ENCODE measurements at places on chromosomes 5 and 9.

DNA sequence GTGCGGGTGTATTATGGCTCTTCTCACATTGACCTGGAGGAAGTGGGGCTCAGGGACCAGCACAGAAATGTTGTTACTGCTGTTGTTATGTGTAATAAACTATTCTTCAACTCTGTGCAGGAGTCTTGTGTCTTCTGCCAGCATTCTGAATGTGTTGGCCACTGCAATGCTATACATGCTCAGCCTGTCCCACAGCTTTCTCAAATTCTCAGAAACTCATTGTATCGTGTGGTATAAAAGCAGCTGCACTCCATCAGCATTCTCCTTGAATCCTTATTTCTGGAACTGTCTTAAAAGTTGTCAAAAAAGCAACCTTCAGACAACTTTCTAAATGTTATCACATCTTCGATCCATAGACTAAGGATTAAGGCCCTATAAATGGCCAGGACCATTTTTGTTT lies 72.0 kb downstream of the ZNF474 start:
- no peak for DNase-seq

DNA sequence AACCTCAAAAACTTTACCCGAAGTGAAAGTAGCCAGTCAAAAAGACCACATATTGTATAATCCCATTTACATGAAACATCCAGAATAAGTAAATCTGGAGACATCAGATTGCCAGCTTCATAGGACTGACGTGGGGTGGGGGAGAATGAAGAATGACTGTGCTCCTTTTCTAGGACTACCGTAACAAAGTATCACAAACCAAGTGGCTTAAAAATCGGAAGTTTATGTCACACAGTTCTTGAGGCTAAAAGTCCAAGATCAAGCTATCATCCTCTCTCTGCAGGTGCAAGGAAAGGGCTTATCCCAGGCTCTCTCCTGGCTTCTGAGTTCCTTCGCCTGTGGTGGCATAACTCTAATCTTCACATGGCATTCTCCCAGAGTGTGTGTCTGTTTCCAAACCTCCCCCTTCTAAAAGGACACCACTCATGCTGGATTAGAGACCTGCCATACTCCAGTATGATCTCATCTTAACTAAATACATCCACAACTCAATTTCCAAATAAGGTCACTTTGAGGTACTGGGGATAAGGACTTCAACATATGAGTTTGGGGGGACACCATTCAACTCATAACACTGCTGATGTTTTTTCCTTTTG lies 25.5 kb downstream of the ADAM19 start:
- no peak for DNase-seq

DNA sequence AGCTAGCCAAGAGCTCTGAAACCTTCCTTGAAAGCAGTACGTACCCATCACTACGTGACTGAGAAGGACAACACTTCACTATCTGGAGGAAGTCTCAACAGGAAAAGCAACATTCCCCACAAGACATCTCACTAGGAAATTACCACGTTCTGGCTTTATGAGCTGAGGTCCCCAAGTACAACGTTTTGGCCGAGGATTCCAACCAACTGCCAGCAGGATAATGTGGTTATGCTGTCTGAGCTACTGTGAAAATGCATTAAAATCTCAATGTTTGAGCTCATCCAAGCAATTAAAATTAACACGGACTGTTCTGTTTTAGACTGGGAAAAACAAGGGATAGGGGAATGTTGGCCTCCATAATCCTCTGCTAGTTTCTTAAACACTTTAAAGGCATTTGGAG lies 16.4 kb downstream of the MED27 start:
- DNase-seq = no peak

DNA sequence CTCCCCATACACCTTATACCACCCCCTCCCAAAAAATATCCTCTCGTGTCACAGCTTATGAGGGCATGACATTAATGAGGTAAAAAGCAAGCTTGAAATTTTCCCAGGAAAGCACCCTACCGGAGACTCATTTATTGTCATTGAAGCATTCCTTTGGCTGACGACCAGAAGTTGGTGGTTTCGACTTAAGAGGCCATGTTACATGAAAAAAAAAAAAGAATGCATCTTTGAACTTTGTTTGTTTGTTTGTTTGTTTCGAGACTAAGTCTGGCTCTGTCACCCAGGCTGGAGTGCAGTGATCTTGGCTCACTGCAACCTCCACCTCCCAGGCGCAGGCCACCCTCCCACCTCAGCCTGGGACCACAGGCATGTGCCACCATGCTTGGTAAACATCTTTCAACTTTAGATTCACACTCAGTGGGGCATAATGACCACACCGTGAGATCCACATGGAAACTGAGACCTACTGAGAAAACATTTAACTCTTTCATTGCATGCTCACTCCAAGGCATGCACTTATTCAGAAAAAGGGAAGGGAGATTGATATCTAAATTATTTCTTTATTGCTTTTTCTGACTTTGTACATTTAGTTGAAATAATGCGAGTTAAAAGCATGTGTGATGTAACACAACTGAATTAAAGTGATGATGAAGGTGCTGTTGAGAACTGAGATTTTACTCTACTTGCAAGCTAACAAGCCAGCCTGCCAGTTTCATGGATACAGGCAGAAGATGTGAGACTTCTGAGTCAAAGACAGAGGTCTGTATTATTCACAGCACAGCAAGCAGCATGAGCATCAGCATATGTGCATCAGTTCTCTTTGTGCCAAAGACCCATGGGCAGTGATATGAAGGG lies 5.1 kb upstream of the RAB14 start:
- DNase-seq = no peak

DNA sequence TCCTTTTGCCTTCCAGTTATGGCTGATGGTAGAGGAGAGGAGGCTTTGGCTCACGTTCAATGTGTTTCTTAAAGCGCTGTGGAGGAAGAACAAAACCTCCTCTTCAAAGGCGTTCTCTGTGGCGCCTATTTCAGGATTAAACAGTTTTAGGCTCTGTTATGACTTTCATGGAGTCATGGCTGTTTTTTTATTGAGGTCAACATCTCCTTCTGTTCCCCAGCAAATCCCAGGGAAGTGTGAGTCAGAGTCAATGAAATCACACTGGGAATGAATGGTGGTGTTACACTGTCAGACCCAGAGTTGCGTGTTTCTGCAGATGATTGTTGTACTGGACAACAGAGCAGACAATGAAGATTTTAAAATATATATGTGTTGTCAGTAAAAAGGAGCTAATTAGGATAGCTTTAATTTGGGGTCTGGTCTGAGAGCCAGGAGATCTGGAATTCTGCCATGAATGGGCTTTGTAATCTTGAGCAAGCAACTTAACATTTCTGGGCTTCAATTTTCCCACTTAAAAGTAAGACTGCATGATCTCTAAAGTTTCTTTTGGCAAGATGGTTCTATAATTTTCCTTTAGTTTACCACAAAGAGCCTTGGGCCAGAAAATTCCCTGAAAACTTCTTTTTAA lies 240.7 kb downstream of the CSNK1G3 start:
- DNase-seq = no peak

- no peak for DNase-seq
Measured at GRCh38 chr9:128116104-128117083, 11.1 kb downstream of the PTGES2 start.

- DNase-seq = no peak
Measured at GRCh38 chr9:125821078-125821477, 73.9 kb downstream of the PBX3 start.

- DNase-seq = no peak
Measured at GRCh38 chr5:158308429-158309025, 449.6 kb upstream of the CLINT1 start.

- no peak for DNase-seq
Measured at GRCh38 chr5:132049093-132049492, 11.4 kb upstream of the IL3 start.

- no peak for DNase-seq
Measured at GRCh38 chr9:70573308-70573707, 158.9 kb upstream of the KLF9 start.

DNA sequence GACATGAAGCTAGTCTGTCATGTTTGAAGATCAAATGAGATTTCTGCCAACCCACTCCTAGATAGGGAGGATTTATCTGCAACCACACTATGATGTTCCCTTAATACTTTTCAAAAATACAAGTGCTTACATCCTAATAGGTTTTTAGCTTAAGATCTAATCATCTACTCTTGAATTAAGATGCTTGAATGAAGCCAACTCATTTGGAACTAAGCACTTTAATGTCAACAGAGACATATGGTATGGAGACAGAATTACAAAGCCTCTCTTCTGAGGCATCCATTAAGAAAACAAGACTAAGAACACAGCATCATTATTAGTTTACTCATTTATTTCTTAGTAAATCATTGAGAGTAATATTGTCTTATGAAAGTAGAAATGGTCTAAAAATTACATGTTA lies 139.3 kb upstream of the NFIB start:
- no peak for DNase-seq

DNA sequence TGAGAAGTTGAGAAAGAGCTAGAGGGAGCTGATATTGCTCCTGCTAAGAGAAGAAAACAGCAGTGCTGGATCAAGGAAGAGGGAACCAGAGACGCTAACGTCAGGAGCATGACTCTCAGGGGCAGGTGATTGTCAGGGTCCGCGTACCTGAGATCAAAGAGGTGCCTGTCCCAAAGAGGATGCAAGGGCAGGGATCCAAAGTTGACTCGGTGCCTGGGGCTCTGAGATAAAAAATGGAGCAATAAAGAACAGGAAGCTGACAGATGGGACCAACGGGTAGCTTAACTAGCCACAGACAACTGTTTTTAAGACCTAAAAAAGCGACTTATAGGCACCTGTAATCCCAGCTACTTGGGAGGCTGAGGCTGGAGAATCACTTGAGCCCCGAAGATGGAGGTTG lies 517.8 kb downstream of the IRX1 start:
- no peak for DNase-seq

DNA sequence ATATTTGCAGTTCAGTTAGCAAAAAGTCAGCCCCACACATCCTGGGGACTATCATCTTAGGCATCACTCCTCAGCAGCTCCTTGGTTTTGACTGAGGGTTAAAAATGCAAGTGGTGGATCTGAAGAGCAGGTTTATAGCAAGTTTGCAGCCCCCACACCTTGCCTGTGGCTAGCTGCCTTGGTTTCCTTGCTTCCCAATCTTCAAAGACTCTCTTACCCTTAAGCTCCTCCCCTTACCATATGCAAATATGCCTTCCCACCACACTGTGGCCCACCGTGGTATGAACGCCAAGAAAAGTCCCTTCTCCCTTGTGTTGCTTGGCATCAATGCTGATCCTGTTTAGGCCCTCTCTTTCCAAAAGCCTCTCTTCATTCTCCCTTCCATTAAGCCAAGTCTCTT lies 45.0 kb upstream of the AGXT2 start:
- no peak for DNase-seq

Data from stimulated activated CD4-positive, alpha-beta T cell treated with anti-CD3 and anti-CD28 coated beads, Interleukin-1b, Interleukin-23, amount 100 ng/mL, for 1 hour (primary cell).